ENCODE measurements at places on chromosomes 11 and 22. TPM values are rescaled to one million over a fixed set of nuclear protein-coding genes. Genes with fewer than 3 reads are reported as not detected.
A peak's percentile ranks its signal among the peaks of the same experiment; 100 is the strongest.

Gene DNAJB13
- total RNA-seq: 0.21 TPM

Gene NLRP14
- not detected for total RNA-seq

Gene CFAP300
- 2.6 TPM for total RNA-seq

Gene LARGE2
- total RNA-seq: not detected

DNA sequence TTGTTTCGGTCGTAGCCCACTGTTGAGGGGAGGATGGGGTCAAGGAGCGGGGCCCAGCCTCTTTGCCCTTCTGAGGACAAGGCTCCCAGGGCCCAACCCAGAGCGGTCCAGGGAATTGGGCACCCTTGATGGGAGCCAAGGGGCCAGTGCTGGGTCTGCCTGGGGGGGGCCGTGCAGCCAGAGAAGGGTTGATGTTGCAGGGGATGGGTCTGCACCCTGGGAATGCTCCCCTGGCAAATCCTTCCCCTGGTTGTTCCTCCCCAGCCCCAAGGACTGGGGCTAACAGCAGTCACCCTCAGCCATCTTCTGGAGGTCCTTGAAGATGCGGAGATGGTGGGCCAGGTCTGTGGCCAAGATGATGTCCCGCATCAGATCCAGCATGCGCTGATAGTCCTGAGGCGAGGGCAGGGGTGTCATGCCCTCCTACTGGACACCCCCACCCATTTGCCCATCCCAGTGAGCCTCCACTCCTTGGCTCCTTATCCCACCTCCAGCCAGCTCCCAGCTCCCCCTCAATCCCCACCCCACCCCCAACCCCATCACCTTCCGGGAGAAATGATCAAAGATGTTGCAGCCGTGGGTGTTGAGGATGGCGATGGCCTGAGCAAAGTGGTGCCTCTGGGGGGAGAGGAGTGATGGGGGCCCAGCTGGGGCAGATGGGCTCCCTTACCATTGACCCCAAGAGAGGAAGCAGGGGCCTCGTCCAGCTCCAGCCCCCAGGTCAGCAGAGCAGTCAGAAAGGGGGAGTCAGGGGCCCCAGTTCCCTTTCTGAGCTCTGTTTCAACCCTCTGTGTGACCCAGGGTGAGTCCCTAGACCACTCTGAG is 95.0 kb downstream of the PDE2A start:
- no peak overlapping the region for H3K4me3 ChIP-seq
- no peak overlapping the region for H3K27ac ChIP-seq
- no peak for DNase-seq
- peaks cover 8% of the 10 kb centered on the region for H3K4me1 ChIP-seq
- H3K27me3 ChIP-seq: peaks cover 29% of the 10 kb centered on the region

DNA sequence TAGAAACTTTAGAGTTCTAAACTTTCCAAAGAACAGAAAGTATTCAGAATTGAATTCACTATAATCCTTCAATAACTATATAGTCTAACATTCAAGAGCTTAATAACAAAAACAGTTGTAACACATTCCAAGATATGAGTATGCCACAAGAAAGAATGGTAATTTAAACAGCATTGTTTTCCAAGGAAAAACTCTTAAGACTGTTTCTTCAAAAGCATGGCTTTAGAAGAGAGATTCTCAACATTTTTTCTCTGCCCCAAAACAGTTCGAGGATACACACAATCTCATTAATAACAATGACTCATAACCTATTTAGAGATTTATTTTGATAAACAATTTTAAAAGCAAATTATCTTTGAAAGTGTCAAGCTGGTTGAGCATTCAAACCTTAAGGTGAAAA is 16.7 kb upstream of the ARHGAP32 start:
- DNase-seq: no peak
- H3K36me3 ChIP-seq: no peaks in the 10 kb centered on the region
- no peaks in the 10 kb centered on the region for H3K27me3 ChIP-seq
- H3K27ac ChIP-seq: no peak overlapping the region
- H3K4me1 ChIP-seq: peaks cover 32% of the 10 kb centered on the region
- no peak overlapping the region for H3K4me3 ChIP-seq

- H3K4me3 ChIP-seq: no peak overlapping the region
- peaks cover 2% of the 10 kb centered on the region for H3K27me3 ChIP-seq
- H3K27ac ChIP-seq: no peak overlapping the region
- peaks cover 48% of the 10 kb centered on the region for H3K4me1 ChIP-seq
- no peak for DNase-seq
- H3K36me3 ChIP-seq: peaks cover 42% of the 10 kb centered on the region
These were observed 100.2 kb upstream of the GAL start for GRCh38 chr11:68584097-68584496.

DNA sequence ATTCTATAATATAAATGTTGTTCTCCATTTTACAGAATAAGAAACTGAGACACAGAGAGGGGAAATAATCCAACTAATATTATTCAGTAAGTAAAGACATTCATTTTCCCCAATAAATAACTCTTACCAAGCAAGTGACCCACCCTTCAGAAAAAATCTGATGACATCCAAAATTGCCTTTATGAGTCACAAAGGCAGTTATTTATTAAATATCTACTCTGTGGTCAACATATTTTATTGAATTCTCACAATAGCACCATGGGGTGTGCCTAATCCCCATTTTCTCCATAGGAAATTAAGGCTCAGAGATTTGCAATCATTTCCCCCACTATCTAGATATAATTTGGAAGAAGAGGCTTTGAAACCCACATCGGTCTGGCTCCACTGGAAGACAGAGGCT is 161.5 kb upstream of the ISX start:
- H3K27me3 ChIP-seq: no peaks in the 10 kb centered on the region
- H3K4me1 ChIP-seq: no peaks in the 10 kb centered on the region
- H3K27ac ChIP-seq: no peak overlapping the region
- H3K36me3 ChIP-seq: peaks cover 6% of the 10 kb centered on the region
- DNase-seq: no peak

DNA sequence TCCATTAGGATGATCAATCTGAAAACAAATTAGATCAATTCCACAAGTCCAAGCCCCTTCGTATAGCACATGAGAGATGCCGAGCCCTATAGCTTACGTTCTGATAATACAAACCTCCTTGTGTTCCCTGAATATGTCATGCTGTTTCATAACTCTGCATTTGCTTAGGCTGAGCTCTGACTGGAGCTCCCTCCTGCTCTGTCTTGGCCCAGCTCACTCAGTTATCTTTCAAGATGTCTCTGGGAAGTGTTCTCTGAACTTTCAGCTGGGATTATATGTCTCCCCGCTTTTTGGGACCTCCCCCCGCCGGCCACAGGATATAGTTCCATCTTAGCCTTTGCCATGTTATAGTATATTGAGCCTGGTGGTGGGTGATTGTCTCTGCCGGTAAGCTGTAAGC is 44.0 kb downstream of the FDX1 start:
- H3K27me3 ChIP-seq: no peaks in the 10 kb centered on the region
- peaks cover 25% of the 10 kb centered on the region for H3K4me1 ChIP-seq
- peaks cover 6% of the 10 kb centered on the region for H3K36me3 ChIP-seq
- H3K27ac ChIP-seq: no peak overlapping the region

DNA sequence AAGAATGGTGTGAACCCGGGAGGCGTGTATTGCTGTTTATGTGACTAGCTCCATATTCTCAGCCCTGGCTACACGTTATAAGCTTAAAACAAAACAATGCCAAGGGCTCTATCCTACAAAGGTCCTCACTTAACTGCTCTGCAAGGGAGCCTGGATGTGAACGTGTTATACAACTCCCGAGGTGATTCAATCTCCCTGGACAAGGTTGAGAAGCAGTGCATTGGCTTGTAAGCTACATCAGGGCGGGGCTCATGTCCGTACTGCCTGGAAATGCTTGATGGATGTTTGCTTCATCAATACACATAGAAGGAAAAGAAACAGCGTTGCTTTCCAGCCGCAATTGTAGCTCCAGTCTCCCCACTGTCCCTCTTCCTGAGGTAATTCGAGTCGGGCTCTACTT is 256.9 kb upstream of the SYN3 start:
- H3K36me3 ChIP-seq: peaks cover 7% of the 10 kb centered on the region
- H3K4me3 ChIP-seq: no peak overlapping the region
- no peaks in the 10 kb centered on the region for H3K27me3 ChIP-seq
- H3K27ac ChIP-seq: no peak overlapping the region
- no peaks in the 10 kb centered on the region for H3K4me1 ChIP-seq

DNA sequence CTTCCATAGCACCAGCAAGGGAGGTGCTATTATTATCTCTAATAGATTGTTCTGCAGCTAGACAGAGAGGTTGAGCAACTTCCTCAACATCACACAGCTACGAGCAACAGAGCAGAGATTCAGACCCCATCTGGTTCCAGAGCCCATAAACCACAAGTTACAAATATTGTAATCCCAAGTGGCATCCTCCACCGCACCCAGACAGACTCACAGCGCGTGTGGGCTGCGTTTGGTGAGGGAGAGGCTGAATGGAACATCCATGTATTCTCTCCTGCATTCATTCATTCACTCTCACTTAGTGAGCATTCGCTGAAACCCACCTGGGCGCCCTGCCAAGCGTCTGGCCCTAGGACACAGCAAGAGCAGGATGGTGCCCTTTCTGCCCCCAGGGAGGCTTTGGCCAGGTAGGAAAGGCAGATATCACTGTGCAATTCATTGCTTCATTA is 33.5 kb downstream of the LIF start:
- no peaks in the 10 kb centered on the region for H3K36me3 ChIP-seq
- peak overlapping the region; percentile 68 for H3K27ac ChIP-seq
- peaks cover 37% of the 10 kb centered on the region for H3K4me1 ChIP-seq
- peaks cover 13% of the 10 kb centered on the region for H3K27me3 ChIP-seq

DNA sequence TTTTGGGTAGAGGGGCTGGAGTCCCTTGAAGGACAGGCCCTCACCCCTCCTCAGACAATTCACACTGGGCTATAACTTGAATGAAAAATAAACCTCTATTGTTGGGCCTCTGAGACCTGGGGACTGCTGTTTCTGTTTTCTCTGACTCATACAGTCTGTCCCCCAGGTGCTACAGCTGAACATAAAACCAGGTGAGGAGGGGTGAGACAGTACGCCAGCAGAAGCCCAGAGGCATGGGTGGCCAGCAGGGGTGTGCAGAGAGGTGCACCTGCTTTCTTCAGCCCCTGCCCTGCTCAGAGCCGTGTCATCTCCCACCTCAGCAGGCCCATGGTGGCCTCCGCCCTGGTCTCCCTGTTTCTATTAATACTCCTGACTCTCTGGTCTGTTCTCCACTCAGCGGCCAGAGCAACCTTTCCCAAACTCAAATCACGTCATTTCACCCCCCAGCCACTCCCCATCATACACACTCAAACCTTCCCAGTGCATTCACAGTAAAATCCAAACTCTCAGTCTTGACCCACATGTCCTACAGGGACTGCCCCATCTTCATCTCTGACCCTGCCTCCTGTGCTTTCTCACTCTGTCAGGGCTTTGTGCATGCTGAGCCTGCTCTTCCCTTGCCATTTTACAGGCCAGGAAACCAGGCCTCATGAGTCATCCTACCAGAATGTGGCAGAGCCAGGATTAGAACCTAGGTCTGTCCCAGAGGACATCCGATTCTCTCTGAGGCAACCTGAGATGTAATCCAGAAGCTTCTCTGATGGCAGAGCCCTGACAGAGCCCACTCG is 5.4 kb upstream of the IL2RB start:
- DNase-seq: no peak
- peaks cover 21% of the 10 kb centered on the region for H3K4me1 ChIP-seq
- H3K27ac ChIP-seq: no peak overlapping the region

DNA sequence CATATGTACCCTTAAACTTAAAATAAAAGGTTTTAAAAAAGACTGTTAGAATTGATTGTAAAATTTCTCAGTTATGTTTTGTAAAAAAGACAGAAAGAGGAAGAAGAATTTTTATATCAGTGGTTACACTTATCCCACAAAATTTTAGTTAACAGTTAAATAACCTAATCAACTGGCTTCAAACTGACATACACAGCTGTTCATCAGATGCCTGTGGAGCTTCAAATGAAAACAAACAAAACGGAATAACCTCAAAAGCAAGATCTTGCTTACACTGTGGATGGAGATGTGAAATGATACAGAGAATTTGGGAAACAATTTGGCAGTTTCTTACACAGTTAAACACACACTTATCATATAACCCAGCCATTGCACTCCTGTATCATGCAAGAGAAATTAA is 521.0 kb downstream of the ETS1 start:
- no peaks in the 10 kb centered on the region for H3K36me3 ChIP-seq
- no peaks in the 10 kb centered on the region for H3K4me1 ChIP-seq
- no peak overlapping the region for H3K27ac ChIP-seq
- no peak for DNase-seq
- no peak overlapping the region for H3K4me3 ChIP-seq

- no peak overlapping the region for H3K27ac ChIP-seq
- peaks cover 48% of the 10 kb centered on the region for H3K36me3 ChIP-seq
- H3K4me3 ChIP-seq: no peak overlapping the region
- DNase-seq: no peak
These were observed 283.5 kb downstream of the SWAP70 start for GRCh38 chr11:9947231-9947864.

Measured in HFFc6 (cell line).